ENCODE measurements at places on chromosomes 2 and 18. TPM values are rescaled to one million over a fixed set of nuclear protein-coding genes. Genes with fewer than 3 reads are reported as not detected.

The OTX1 gene
- polyA plus RNA-seq = 0.08 TPM

DNA sequence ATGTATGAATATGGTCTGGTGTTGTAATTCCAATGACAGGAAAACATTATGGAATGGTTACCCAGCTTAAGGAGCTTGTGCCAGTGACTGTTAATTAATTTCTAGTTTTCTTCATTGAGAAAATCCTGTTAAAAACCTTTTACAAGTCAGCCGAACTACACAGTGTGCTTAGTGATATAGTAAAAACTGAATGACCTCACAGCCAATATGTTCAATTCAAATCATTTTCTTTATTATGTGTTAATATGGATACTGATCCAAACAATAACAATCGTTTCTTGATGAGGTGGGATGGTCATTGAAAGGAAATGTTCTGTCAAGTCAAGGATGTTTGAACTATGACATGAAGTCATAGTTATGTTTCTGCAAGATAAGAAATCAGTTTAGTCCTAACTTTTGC lies 41.6 kb upstream of the RMDN2 start:
- peaks cover 2% of the 10 kb centered on the region for H3K27me3 ChIP-seq
- H3K4me1 ChIP-seq = no peaks in the 10 kb centered on the region
- H3K36me3 ChIP-seq = no peaks in the 10 kb centered on the region
- no peak overlapping the region for H3K4me3 ChIP-seq

The MYOM1 gene
- polyA plus RNA-seq = 9.7 TPM

The ZNF521 gene
- 54.8 TPM for polyA plus RNA-seq

DNA sequence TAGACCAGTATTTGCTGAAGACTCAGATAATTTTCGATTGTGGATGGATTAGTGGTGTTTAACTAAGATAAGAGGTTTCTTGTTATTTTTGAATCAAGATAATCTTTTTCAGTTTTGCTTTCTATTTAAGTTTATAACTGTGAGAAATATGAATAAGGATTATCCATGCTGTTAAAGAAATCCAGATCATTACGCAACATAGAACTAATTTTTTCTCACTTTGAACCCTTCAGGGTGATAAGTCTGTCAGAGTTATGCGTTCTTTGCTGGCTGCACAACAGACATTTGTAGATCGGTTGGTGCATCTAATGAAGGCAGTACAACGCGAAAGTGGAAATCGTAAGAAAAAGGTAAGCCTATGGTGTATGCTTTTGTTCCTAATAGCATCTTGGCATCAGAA lies 74.1 kb downstream of the PIK3C3 start:
- H3K4me3 ChIP-seq = no peak overlapping the region
- H3K36me3 ChIP-seq = peaks cover 9% of the 10 kb centered on the region
- no peaks in the 10 kb centered on the region for H3K4me1 ChIP-seq
- no peak for DNase-seq
- H3K27ac ChIP-seq = no peak overlapping the region
